ENCODE measurements at places on chromosomes 6 and 20.

GRCh38 chr20:50916257-50916656, 15.0 kb downstream of the ADNP start:
- no peak for DNase-seq

DNA sequence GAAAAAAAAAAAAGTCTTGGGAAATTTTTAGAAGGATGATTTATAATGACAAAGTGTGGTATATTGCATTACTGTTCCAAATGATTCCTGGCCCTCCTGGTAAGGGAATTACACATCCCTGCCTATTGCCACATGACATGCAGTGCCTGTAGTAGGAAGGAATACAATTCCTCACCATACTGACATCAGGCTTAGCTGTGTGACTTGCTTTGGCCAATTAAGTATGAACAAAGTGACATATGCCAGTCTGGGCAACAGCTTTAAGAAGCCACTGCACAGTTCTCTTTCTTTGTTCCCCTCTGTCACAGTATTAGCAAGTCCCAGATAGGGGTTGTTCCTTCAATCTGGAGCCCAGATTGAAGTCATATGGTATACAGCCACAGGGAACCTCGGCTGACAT, 100.5 kb downstream of the KIF13A start:
- no peak for DNase-seq

GRCh38 chr20:52035977-52036376, 155.6 kb downstream of the ZFP64 start:
- no peak for DNase-seq

- no peak for DNase-seq
These were observed 40.3 kb upstream of the PRND start for GRCh38 chr20:4681401-4681800.

DNA sequence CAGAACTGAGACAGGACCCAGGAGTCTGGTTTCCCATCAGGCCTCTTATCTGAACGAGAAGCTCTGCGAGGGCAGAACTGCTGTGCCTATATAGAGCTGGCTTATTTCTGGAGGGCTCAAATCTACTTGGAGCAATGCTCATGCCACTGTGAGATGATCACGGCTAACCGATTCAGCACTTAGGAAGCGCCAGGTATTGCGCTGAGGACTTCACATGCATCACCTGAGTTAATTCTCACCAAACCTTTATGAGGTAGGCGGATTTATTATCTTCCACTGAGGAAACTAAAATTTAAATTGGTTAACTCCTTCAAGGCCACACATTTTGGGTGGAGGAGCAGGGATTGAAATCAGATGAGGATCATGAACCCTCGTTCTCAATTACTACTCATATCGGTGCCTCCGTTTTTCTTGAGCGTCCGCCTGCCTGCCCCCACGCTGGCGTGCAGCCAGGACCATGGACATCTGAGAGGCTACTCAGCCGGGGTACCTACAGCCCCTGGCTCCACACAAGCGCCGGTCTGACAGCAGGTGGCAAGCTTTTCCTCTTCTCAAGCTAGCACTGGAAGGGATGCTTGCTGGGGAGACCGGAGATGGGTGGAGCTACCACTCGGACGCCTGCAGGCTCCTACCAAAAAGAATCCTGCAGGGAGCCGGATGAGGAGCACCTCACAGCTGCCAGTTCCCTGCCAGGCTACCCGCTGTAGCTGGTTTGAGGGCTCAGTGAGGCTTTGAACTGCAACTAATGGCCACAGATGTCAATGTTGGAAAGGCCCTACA, 1.0 kb upstream of the PCIF1 start:
- no peak for DNase-seq

GRCh38 chr20:20447196-20447595, 79.3 kb downstream of the INSM1 start:
- no peak for DNase-seq

- no peak for DNase-seq
These were observed 31.5 kb upstream of the IRAK1BP1 start for GRCh38 chr6:78835817-78836216.

Data from fibroblast of skin of left biceps (primary cell).